Suppressor macrophage (primary cell): ENCODE measurements at places on chromosomes 7 and 10.
A peak's percentile ranks its signal among the peaks of the same experiment; 100 is the strongest.

GRCh38 chr10:29830531-29831512 is 196.1 kb upstream of the SVIL start:
- no peak for DNase-seq

DNA sequence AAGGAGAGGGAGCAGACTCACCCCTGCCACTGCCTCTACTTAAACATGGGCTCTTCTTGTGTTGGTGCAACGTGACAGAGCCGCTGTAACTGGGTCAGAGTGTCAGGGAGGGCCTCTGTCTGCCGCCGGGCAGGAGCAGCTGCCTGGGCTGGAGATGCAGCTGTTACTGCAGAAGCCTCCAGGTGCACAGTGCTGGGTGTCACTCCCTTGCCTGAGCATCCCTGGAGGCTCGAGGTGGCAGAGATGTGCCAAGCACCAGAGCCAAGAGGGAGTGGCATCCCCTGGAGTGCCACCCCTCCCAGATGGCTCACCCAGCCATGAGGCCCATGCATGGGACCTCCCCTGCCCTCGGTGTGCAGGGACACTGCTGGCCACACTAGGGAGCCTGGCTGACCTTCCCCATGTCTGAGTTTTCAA is 145.7 kb downstream of the PRPF18 start:
- no peak for DNase-seq

- DNase-seq, result no peak
Observed at GRCh38 chr10:93113042-93113441, 39.3 kb downstream of the CYP26A1 start.

DNA sequence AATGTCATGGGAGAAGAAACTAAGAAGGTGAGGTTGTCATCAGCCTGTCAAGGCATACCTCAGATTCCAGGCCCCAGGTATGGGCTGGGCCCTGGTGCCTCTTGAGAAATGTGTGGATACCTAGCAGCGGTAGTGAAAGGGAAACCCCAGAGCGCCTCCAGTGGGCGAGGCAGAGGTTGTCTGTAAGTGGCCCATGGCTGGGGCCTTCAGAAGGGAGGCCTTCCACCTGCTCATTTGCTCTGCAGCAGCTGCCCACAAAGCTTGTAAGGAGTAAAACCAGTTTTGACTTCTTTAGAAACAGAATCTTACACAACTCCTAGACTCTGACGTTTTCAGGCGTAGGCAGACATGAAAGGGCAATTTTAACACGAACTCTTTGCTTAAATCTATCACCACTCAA is 509.9 kb downstream of the PARD3 start:
- no peak for DNase-seq

- no peak for DNase-seq
Observed at GRCh38 chr10:130257897-130258296, 121.7 kb downstream of the GLRX3 start.

- DNase-seq, result no peak
Observed at GRCh38 chr10:21369697-21370096, 155.8 kb downstream of the SKIDA1 start.

GRCh38 chr7:95906851-95907250 is 134.5 kb downstream of the DYNC1I1 start:
- no peak for DNase-seq

DNA sequence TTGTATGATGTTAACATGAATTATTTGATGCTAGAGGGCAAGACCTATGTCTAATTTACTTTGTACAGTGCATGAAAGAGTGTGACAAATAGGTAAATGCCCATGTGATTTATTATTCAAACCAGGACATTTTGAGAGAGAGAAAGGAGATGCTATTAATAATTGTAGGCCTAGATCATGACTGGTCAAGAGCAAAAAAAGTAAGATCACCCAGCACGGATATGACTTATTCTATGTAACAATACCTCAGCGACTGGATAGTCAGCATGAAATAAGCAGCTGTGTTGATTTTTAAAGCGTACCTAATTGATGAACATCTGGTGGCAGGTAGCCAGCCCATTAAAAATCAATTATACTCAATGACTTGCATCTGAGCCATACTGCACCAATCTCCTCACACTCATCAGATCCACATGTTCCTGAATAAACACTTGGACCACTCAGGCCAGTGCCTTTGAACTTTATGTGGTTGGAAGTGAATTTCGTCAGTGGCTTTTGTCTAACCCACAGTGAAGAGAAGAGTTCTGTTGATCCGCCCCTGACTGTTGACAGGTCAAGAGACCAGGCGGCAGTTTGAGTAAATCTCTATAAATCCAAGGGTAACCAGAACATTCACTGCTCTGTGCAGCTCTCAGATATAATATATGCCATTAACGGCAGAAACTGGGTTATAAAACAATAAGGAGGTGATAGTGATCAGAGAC is 435.3 kb downstream of the MDFIC start:
- DNase-seq, result no peak

DNA sequence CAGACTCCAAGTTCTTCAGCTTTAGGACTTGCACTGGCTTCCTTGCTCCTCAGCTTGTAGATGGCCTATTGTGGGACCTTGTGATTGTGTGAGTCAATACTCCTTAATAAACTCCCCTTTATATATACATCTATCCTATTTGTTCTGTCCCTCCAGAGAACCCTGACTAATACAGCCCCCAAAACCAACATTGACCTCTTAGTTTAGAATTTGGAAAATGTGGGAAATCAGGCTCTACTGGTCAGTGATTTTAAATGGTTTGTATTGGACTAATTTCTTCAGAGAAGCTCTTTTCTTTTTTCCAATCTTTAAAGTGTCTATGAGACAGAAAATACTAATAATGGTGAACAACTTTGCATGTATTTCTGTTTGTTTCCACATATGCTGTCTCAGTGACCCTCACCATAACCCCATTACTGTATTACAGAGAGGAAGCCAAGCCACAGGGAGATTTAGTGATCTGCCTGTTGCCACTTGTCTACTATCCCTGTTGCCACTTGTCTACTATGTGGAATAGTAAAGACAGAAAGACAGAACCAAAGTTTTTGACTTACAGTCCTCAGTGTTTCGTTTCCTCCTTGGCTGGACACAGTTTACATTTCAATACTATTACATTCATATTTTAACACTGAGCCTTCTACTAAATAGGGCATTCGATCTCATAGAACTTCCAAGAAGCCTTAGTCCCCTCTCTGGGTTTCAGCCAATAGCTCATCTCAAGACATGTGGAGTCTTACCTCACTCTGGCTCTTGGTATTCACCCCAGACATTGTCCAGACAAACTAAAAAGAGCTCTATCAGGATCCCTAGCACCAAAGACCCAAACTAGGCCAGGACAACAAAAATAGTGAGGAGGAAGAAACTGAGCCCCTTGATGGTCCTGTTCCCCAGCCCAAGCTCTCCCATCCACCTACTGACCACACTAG is 121.0 kb downstream of the AKR1D1 start:
- DNase-seq, result peak; percentile 19

GRCh38 chr10:63889803-63890202 is 368.6 kb downstream of the REEP3 start:
- DNase-seq, result no peak

DNA sequence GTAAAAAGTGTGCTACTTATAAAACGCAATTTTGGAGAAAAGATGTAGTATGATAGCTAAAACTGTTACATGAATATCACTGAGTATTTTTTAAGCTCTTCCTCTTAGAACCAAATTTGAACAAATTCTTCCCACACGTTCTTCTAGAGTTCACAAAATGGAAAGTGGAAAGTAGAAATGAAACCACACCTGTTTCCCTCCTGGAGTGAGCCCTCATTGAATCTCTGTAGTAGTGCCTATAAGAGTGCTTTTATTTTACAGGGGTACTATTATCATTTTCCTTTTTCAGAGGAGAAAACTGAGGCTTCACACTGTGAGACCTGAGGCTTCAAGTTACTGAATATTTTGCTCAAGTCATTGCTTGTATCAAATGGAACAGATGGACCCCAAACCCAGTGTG is 393.0 kb downstream of the NRG3 start:
- no peak for DNase-seq

GRCh38 chr10:99859585-99859984 is 77.1 kb downstream of the ABCC2 start:
- DNase-seq, result no peak

- peak; percentile 60 for DNase-seq
Observed at GRCh38 chr7:21980926-21981500, 35.3 kb upstream of the CDCA7L start.
